ENCODE measurements at places on chromosomes 4 and X.

GRCh38 chr4:10590896-10591295 lies 93.7 kb downstream of the CLNK start:
- DNase-seq = no peak

- no peak for DNase-seq
Observed at GRCh38 chrX:114985967-114986592, 31.3 kb downstream of the IL13RA2 start.

DNA sequence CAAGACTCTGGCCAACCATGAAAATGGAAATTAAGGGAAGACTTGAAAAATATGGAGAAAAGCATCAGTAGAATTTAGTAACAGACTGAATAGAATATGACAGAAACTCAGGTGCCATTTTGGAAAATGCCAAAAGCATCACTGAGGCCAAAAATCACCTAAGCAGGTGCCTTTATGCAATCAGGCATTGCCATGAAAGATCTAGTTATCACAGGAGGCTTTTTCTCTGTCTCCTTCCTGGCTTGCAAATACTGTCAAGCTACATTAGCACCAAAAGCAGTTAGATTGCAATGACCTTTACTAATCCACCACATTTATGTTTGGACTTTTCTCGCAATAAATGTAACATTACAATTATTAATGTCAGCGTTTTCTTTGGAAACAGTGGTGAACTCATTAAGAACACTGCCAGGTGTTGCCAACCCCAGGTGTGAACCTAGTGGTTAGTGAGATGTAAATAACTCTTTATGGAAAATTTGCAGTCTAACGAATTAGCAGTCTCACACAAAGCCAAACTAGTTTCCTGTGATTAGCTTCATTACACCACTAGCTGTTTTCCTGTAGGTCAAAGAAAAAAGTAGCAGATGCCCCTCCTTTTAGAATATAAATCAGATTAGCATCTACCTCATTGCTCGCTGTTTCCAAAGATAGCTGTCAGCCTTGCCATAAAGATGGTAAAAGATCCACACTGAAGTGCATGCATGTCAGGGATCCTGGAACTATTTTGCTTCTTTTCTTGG lies 1568.4 kb upstream of the TENM3 start:
- DNase-seq = no peak

DNA sequence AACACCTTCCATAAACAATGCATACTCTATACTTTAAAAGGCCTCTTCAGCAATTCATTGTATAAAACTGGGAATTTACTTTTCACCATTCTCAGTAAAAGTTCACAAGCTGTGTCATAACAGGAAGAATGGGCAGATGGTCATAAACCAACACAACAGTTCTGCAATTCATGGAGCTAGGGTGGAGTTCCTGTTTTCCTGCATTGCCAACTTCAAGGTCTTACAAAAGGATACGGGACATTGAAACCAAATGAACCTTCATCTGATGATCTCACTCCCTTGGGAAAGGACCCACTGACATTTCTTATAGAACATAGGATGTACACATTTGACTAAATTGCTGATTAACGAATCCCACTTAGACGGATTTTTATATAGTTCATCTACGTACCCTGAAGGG lies 4.1 kb downstream of the KDR start:
- DNase-seq = peak; percentile 85

- no peak for DNase-seq
Observed at GRCh38 chr4:169203891-169204290, 66.9 kb downstream of the SH3RF1 start.

- no peak for DNase-seq
Observed at GRCh38 chr4:18535948-18536347, 514.4 kb upstream of the LCORL start.

DNA sequence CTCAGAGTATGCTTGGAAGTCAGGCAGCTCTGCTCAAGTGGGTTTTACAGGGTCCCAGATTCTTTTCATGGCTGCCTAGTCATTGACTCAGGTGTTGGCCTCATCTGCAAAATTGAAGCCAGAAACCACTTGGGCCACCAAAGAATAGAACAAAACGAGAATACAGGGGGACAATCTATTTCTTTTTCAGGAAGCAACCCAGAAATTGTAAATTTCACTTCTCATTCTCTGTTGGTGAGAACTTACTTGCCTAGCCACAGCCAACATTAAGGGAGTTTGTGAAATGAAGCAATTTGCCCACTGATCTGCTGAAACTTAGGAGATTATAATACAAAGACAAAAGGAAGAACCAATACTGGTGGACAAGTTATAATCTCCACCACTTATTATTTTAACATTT lies 8.6 kb upstream of the TKTL2 start:
- DNase-seq = peak; percentile 82

DNA sequence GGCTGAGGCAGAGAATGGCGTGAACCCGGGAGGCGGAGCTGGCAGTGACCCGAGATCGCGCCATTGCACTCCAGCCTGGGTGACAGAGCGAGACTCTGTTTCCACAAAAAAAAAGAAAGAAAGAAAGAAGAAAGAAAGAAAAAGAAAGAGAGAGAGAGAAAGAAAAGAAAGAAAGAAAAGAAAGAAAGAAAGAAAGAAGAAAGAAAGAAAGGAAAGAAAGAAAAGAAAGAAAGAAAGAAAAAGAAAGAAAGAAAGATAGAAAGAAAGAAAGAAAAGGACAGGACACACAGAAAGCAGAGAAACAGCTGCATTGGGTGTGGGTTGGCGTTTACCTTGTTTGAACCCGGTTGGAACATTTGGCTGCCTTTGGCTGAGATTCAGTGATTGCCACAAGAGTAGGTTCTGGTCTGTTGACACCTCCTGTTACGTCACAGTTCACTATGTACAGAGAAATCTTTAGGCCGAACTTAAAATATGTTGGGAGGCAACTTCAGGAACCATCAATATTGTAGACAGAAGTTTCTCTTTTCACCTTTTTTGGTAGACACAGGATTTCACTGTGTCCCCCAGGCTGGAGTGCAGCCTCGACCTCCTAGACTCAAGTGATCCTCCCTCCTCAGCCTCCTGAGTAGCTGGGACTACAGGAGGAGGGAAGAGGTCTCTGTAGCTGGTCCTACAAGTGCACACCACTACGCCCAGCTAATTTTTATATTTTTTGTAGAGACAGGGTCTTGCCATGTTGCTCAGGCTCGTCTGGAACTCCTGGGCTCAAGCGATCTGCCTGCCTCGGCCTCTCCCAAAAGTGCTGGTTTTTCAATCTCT lies 16.3 kb upstream of the PLCXD1 start:
- peak; percentile 7 for DNase-seq

DNA sequence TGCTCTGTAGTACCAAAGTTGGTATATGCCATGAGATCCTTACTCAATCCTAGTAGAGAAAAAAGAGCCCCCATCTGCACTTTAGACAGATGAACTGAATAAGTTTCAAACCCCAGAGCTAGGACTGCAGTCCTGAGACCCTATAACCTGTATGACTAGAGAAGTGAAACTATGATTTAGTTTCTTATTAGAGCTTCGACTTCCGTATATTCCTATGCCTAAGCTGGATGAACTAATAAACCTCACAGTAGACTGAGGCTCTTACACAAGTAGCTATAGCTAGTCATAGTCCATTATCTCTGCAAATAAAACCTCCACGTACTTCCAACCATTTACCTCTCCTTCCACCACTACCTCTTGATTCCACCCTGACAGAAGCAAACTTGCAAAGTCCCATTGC lies 6.3 kb upstream of the OTUD4 start:
- DNase-seq = peak; percentile 83

- DNase-seq = no peak
Observed at GRCh38 chr4:168677063-168677462, 180.2 kb downstream of the PALLD start.

GRCh38 chr4:76772498-76773106 lies 125.3 kb downstream of the SOWAHB start:
- no peak for DNase-seq

DNA sequence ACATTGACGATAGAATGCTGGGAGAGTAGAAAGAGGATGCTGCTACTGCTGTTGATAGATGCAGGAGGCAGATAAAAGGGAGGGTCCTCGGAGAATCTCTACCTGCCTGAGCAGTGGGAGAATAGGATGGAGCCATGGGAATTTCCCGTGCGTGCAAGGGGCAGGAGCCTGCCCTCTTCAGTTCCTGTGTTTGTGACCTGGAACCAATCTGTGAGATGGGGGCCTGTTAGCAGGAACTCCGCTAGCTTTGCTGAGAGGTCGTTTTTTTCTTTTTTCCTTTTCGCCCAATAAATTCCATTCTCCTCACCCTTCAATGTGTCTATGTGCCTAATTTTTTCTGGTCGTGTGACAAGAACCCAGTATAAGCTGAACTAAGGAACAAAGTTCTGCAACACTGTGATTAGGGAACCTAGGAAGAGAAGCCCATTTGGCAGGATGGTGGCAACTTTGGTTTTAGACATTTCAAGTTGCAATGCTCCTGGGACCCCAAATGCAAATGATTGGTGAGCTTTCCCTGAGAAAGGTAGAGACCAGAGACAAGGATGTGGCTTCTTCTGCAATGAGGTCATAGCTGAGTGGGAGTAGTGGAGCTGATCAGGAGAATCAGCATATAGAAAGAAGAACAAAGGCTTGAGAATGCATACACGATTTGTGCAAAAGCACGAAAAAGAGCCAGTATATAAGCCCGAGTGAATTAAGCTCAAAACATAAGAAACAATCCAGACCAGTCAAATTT lies 23.9 kb downstream of the SLC39A8 start:
- peak; percentile 50 for DNase-seq

DNA sequence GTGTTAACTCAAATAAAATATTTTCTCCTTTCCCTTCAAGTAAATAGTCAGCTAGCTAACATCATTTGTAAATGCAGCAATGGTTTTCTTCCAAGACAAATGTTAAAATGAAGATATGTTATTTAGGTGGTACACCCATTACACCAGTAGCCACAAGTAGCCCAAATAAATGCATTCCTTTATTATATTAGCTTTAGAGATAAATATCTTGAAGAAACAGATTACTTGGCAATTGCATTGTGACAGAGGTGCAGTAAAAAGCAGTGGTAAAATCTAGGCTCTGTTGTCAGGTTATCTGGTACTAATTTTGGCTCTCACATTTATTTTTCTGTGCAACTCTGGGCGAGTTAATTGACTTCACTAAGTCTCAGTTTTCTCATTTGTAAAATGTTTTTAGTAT lies 193.0 kb downstream of the NAA11 start:
- DNase-seq = no peak

GRCh38 chr4:99405433-99406115 lies 29.6 kb downstream of the ADH7 start:
- DNase-seq = peak; percentile 62

DNA sequence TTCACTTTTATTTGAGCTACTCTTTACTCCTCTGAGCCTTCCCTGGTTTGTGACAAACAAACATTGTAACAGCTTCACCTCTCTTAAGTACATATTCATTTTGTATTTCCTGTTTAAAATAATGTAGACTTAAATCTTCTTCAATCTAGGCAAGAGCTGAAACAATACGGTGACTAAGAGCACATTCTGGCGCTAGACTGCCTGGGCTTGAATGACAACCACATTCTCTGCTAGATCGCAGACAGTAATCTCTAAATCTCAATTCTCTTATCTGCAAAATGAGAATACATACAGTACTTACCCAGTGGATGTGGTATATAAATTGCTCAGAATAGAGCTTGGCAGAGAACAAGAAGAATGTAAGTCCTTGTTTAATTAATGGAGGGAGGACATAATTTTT lies 144.8 kb downstream of the ARAP2 start:
- DNase-seq = no peak

DNA sequence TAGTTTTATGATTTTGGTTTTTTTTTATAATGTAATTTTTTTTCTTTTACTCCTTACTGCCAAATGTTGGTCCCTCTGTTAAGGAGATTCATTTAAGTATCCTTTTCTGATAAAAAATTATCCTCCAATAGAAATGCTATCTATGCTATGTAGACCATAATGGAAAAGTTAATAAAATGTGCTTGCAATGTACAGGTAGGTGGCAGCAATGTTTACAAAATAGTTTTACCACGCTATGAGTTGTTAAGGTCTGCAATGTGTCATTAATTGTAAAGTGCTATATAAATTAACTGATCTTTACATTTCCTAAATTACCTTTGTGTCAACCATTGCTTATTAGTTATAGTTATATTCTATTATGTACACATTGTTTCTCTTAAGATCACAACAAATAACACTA lies 3.8 kb upstream of the CENPC start:
- peak; percentile 54 for DNase-seq

DNA sequence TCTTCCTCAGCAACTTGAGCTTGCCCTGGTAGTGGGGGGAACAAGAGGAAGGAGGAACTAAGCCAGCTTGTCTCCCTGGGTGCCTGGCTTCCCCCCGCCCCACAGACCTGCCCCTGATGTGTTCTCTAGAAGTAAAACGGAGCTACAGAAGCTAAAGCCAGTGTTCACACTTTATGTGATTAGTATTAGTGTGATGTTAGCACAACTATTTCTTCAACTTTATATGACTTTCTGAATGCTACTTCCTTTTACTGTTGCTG lies 10.7 kb downstream of the RGS12 start:
- no peak for DNase-seq

DNA sequence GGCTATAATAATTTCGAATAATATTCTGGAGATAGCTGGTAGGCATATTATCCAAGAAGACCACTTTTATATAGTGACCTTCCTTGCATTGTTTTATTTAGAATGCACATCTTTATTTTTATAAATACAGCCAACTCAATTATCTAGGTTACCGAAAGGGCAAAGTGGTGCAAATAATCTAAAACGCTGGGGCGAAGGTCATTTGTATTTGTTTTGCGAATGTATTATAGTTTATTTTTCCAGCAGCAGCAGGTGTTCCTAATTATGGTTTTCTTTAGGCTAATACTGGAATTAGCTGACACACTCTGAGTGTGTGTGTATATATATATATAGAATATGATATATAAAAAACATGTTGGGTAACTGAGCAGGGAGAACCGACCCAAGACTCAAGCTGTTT lies 48.1 kb upstream of the RAP2C start:
- DNase-seq = no peak

DNA sequence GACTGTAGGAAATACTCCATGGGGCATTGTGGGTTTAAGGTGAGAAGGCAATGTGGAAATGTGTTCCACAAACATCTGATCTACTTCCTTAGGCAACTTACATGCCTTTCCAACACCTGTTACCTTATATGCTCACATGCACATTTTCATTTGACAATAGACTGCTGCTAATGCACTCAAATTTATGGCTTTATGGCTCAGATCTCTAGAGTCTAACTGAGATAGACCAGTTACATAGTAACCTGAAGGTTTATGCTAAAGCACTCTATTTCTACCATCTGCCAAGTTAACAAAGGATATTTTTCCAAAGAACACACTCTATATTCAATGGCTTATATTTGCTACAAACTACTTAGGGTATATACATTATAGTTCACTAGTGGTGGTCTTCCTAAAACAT lies 969.0 kb downstream of the TECRL start:
- DNase-seq = no peak

DNA sequence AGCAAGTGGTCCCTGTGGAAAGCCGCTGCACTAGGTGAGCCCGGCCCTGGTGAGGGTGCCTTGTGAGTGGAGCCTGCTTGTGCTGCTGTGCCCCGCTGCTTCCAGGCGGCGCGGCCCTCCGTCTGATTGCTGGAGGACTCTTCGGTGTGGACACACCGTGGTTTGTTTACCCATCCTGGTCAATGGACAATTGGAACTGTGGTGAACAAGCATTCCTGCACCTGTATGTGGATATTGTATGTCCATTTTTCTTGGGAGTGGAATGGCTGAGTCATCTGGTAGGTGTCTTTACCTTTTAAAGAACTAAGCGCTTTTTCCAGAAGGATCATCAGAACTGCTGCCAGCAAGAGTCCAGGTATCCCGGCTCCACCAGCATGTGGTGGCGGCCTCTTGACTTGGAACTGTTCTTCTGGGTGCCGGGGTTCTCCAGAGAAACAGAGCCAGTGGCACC lies 15.6 kb downstream of the MAEA start:
- DNase-seq = no peak

Measured in inflammatory macrophage treated with lipopolysaccharide for 4 hours (primary cell).